ENCODE measurements at places on chromosomes 7 and 10.

- DNase-seq: no peak
Measured at GRCh38 chr10:5159126-5159525, 25.8 kb downstream of the AKR1C8 start.

- no peak for DNase-seq
Measured at GRCh38 chr7:43538404-43538771, 44.5 kb upstream of the STK17A start.

DNA sequence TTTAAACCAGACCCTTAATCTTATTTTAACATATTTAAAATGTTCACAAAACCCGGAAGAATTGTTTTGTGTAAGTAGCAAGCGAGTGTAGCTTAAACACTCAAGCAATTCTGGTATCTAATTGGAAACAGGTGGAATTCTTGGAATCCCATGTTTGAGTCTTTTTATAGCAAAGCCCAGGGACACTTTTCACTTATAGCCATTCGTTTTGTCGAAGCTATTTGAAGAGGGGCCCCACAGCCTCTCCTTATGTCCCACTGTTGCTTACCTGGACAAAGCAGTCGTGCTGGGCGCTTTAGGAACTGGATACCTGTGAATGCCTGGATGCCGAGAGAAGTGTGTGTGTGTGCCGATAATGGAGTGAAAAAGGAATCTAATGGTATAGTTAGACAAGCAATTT is 3.3 kb downstream of the CUX1 start:
- no peak for DNase-seq

DNA sequence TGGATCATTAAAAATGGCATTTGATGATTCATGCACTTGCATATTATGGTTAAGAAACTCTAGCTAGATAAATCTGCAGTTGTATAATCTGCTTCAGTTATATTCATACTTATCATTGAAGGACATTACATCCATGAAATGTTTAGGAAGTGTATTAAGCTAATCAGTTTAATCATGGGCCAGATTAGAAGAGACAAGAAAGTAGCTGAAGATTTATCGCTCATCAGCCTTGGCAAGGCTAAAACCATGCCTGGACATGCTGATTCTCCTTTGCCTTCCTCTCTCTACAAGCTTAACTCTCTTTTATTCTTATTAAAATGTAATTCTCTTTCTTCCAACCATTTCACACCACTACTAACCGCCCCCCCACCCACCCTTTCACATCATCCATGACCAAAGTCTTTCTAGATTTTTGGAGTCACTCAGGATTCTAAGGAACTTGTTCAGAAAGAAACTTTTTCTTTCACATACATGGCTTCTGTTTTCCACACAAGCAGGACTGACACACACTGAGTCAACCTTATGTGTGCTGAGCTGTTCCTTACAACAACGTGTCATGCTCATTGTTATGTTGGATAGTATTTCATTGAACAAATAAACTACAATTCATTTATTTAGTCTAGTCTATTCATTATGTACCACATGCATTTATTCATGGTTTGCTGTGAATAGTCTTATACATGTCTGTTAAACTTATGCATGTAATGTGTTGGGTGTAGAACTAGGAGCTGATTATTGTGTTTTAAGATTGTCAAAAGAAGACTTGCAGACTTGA is 227.3 kb upstream of the SP8 start:
- DNase-seq: no peak

All from activated CD8-positive, alpha-beta memory T cell treated with anti-CD3 and anti-CD28 coated beads, Interleukin-2, amount 50 U/mL, for 4 hours (primary cell).